ENCODE measurements at places on chromosomes 4 and X. TPM values are rescaled to one million over a fixed set of nuclear protein-coding genes. Genes with fewer than 3 reads are reported as not detected.

Gene SYNPO2
- 4.1 TPM for total RNA-seq

Gene PNCK
- 5.1 TPM for total RNA-seq

Gene IL3RA
- total RNA-seq: not detected

Gene S100G
- total RNA-seq: not detected

Gene TEC
- 0.13 TPM for total RNA-seq

Gene FABP2
- total RNA-seq: not detected

Gene SHROOM3
- 3.8 TPM for total RNA-seq

Gene CENPVL2
- not detected for total RNA-seq

Gene CXCL10
- total RNA-seq: not detected

Gene MAGEA12
- total RNA-seq: not detected

Data from osteocyte (in vitro differentiated cells).